CD14-positive monocyte (primary cell): ENCODE measurements at places on chromosomes 7 and 10. TPM values are rescaled to one million over a fixed set of nuclear protein-coding genes. Genes with fewer than 3 reads are reported as not detected.

The PTTG1IP2 gene
- polyA plus RNA-seq, result not detected in 2 replicates

The IQUB gene
- polyA plus RNA-seq, result not detected

The MACC1 gene
- not detected for polyA plus RNA-seq

- H3K36me3 ChIP-seq, result no peaks in the 10 kb centered on the region
- H3K27ac ChIP-seq, result no peak overlapping the region
- no peak for DNase-seq
- no peaks in the 10 kb centered on the region for H3K4me1 ChIP-seq
These were observed 87.7 kb downstream of the WDR11 start for GRCh38 chr10:120938822-120939221.

The BTBD16 gene
- not detected for polyA plus RNA-seq

The KIAA1549 gene
- polyA plus RNA-seq, result 0.03 TPM in 1 of 2 replicates, not detected in the other

The LHFPL3 gene
- polyA plus RNA-seq, result not detected

The ZNF804B gene
- not detected for polyA plus RNA-seq

DNA sequence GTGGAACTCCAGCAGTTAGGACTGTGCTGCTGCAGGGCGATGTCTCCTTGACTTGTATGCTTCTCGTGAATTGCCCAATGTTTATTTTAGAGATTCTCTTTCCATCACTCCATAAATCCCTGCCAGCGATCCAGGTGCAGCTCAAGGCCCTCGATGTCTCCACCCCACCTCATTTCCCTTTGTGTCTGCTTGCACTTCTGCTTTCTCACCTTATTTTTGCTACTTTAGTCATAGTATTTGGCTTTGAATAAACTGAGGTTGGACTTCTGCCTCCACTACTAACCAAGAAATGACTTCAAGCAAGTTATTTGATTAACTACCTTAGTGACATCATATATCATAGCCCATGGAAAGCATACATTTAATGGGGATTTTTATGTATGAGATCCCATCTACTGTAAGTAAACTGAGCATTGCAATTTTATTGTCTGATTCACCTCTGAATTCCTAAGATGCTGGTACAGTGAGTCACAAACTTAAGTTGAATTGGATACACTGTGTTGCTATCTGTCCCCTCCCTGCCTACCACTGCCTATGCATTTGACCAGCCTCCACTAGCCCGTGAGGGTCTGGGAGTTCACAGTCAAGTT, 255.8 kb downstream of the ABCA13 start:
- H3K27me3 ChIP-seq, result no peaks in the 10 kb centered on the region
- H3K36me3 ChIP-seq, result no peaks in the 10 kb centered on the region
- no peak overlapping the region for H3K4me3 ChIP-seq
- DNase-seq, result no peak

GRCh38 chr10:95244152-95244551, 46.7 kb downstream of the PDLIM1 start:
- H3K36me3 ChIP-seq, result no peaks in the 10 kb centered on the region
- H3K4me1 ChIP-seq, result no peaks in the 10 kb centered on the region
- no peak overlapping the region for H3K4me3 ChIP-seq
- DNase-seq, result no peak

DNA sequence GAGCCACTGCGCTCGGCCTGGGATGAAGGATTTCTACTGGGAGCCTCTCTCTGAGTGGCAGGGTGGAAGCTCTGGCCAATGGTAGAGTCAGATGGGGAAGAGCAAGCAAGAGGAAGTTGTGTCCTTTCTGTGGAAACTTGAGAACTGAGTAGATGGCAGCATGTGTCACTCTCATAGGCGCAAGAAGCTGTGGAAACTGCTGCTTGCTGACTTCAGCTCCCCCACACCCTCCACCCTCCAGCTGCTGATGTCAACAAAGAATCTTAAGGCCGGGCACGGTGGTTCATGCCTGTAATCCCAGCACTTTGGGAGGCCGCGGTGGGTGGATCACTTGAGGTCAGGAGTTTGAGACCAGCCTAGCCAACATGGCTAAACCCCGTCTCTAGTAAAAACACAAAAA, 39.8 kb upstream of the SRGN start:
- no peaks in the 10 kb centered on the region for H3K36me3 ChIP-seq
- H3K4me3 ChIP-seq, result no peak overlapping the region
- no peaks in the 10 kb centered on the region for H3K27me3 ChIP-seq
- H3K27ac ChIP-seq, result peak overlapping the region; percentile 100

DNA sequence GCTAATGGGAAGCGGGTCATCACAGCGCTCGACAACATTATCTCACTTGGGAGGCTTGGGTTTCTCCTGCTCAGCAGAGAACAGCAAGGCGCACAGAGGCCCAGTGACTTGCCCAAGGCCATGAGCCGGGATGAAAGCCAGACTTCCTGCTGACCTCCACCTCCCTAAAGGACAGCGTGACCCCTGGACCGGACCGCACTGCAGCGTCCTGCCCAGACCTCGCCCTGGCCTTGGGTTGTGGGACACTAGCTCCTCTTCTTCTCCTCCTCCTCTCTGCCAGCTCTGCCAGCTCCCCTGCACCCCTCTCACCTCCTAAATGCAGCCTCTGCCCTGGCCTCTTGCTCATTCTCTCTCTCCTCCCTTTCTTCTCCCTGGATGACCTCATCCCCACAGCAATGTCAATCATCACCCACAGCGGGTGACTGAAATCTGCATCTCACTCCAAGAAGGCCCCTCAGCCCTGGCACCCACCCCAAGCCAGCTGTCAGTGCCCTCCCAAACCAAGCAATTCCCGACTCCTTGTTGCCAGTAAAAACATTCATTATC, 19.4 kb downstream of the SPOCK2 start:
- no peak overlapping the region for H3K4me3 ChIP-seq
- no peak for DNase-seq
- no peaks in the 10 kb centered on the region for H3K4me1 ChIP-seq
- no peaks in the 10 kb centered on the region for H3K36me3 ChIP-seq

DNA sequence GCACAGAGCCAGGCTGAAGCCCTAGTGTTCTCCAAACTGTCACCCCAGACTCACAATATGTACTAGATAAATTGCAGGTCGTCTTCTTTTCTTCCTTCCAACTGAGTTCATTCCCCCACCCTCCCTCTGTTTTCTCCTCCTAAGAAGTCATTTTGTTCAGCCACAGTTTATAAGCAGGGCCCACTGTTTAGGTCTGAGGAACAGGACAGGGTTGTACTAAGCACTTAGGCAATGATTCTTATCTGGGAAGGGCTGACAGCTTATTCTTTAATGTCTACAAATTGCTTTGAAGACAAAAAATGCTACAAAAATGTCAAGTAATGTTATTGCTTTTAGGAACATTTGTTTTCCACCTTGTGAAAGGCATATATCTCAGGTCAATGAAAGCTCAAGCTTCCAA, 59.1 kb downstream of the CDC123 start:
- no peaks in the 10 kb centered on the region for H3K27me3 ChIP-seq
- H3K4me3 ChIP-seq, result no peak overlapping the region
- H3K4me1 ChIP-seq, result no peaks in the 10 kb centered on the region
- H3K27ac ChIP-seq, result no peak overlapping the region

The LSM8 gene
- 23.4 TPM for polyA plus RNA-seq

GRCh38 chr10:8321990-8322389, 267.5 kb downstream of the GATA3 start:
- no peaks in the 10 kb centered on the region for H3K27me3 ChIP-seq
- no peak overlapping the region for H3K27ac ChIP-seq
- no peaks in the 10 kb centered on the region for H3K36me3 ChIP-seq
- DNase-seq, result no peak
- no peaks in the 10 kb centered on the region for H3K4me1 ChIP-seq

GRCh38 chr7:143388491-143389101, 7.5 kb downstream of the ZYX start:
- H3K27ac ChIP-seq, result peak overlapping the region; percentile 99
- peaks cover 56% of the 10 kb centered on the region for H3K4me1 ChIP-seq
- H3K27me3 ChIP-seq, result no peaks in the 10 kb centered on the region
- H3K36me3 ChIP-seq, result peaks cover 60% of the 10 kb centered on the region

GRCh38 chr10:88881320-88881719, 1.3 kb downstream of the STAMBPL1 start:
- no peak for DNase-seq
- H3K36me3 ChIP-seq, result no peaks in the 10 kb centered on the region
- peaks cover 21% of the 10 kb centered on the region for H3K4me1 ChIP-seq
- peak overlapping the region; percentile 92 for H3K27ac ChIP-seq
- no peaks in the 10 kb centered on the region for H3K27me3 ChIP-seq

The EIF4EBP2 gene
- 9.6 and 26.3 TPM in 2 replicates for polyA plus RNA-seq

The TRPV5 gene
- not detected for polyA plus RNA-seq

The ENKUR gene
- not detected for polyA plus RNA-seq

GRCh38 chr7:147941381-147941780, 649.2 kb upstream of the C7orf33 start:
- H3K4me1 ChIP-seq, result no peaks in the 10 kb centered on the region
- no peaks in the 10 kb centered on the region for H3K36me3 ChIP-seq
- no peak overlapping the region for H3K27ac ChIP-seq
- H3K27me3 ChIP-seq, result no peaks in the 10 kb centered on the region

- H3K4me3 ChIP-seq, result no peak overlapping the region
- H3K36me3 ChIP-seq, result no peaks in the 10 kb centered on the region
- H3K27me3 ChIP-seq, result no peaks in the 10 kb centered on the region
- no peak overlapping the region for H3K27ac ChIP-seq
These were observed 39.0 kb downstream of the PPP1R3C start for GRCh38 chr10:91593834-91594233.

DNA sequence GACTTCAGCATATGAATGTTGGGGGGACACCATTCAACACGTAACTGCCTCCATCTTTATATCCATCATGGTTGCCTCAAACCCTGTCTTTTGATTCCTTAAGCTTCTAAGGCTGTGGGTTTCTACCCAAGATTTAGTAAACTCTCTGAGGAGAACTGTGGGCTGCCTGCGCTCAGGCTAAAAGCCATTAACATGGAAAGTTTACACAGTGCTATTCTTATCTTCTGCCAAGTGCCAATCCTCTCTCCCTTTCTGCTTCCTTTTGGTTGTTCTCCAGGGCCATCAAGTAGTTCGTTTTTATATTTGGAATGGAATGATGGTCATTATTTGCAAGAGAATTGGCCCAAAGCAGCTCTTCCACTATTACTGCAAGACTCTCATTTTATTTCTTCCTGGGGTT, 97.3 kb upstream of the KLF14 start:
- H3K27me3 ChIP-seq, result no peaks in the 10 kb centered on the region
- no peak overlapping the region for H3K27ac ChIP-seq
- DNase-seq, result no peak
- no peaks in the 10 kb centered on the region for H3K4me1 ChIP-seq
- H3K36me3 ChIP-seq, result no peaks in the 10 kb centered on the region

DNA sequence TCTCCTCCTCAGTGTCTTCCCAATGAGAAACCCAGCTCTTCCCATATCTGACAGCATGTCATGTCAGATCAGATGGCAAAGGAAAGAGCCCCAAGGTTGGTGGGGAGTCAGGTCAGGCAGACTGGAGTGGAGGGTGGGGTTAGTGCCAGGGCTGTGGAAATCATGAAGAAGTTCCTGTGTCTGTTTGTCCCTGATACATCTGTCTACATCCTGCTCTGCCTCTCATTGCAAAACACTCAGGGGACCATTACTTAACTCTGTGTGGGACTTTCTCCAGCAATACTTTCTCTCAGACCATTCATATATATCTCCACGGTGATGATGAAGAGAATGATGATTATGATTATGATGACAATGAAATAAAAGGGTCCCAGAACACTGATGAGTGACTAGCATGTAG, 3.3 kb downstream of the PRRT4 start:
- H3K4me1 ChIP-seq, result peaks cover 50% of the 10 kb centered on the region
- no peak overlapping the region for H3K27ac ChIP-seq
- peaks cover 7% of the 10 kb centered on the region for H3K27me3 ChIP-seq
- peak; percentile 33 for DNase-seq
- H3K36me3 ChIP-seq, result no peaks in the 10 kb centered on the region

The EVX1 gene
- not detected in 2 replicates for polyA plus RNA-seq

The GIMAP5 gene
- polyA plus RNA-seq, result 13.4 and 15.4 TPM in 2 replicates

GRCh38 chr10:6037422-6037821, 24.7 kb downstream of the IL2RA start:
- H3K27ac ChIP-seq, result no peak overlapping the region
- H3K27me3 ChIP-seq, result no peaks in the 10 kb centered on the region
- no peak for DNase-seq
- no peak overlapping the region for H3K4me3 ChIP-seq
- H3K4me1 ChIP-seq, result peaks cover 12% of the 10 kb centered on the region

The NUTM2E gene
- not detected for polyA plus RNA-seq

DNA sequence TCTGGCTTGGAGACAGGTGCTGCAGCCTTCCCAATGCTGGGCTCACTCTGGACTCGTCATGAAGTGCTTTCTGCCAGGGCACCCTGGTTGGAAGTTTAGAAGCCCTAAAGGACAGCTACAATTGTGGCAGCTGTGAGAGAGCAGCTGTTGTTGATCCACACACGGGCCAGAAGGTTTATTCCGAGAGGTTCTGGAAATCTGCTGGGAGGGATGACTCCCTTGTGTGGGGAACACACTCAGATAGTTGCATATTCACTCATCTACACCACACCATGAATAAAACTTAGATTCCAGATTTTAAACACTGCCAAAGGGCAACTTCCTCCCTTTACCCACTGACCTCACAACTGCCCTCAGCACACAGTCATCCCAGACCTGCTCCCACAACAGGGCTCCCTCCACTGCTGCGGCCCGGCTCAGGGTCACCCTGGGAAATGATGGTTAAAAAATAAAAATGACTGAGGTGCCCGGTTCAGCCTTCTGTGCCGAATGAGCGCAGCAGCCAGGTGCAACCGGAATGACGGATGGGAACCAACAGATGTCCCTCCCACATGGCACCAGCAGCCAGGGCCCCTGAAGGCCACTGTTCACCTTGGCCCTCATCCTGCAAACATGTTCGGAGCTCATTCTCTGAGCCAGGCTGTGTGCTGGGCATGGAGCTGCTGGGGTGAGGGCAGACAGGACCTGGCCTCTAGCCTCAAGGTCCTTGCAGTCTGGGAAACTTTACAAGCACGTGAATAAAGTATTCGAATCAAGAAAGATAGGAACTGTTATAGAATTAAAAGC, 40.2 kb downstream of the ASB13 start:
- peaks cover 2% of the 10 kb centered on the region for H3K27me3 ChIP-seq
- H3K4me1 ChIP-seq, result no peaks in the 10 kb centered on the region
- DNase-seq, result no peak
- H3K27ac ChIP-seq, result no peak overlapping the region

- peaks cover 42% of the 10 kb centered on the region for H3K4me1 ChIP-seq
- DNase-seq, result no peak
- H3K36me3 ChIP-seq, result peaks cover 27% of the 10 kb centered on the region
- H3K4me3 ChIP-seq, result no peak overlapping the region
These were observed 11.3 kb downstream of the PI4K2A start for GRCh38 chr10:97651773-97652172.
